ENCODE measurements at places on chromosomes 16 and 17.

- DNase-seq = no peak
Measured at GRCh38 chr17:48738424-48738802, 9.9 kb upstream of the HOXB13 start.

- peak; percentile 62 for DNase-seq
Measured at GRCh38 chr16:73176577-73177013, 128.7 kb upstream of the ZFHX3 start.

DNA sequence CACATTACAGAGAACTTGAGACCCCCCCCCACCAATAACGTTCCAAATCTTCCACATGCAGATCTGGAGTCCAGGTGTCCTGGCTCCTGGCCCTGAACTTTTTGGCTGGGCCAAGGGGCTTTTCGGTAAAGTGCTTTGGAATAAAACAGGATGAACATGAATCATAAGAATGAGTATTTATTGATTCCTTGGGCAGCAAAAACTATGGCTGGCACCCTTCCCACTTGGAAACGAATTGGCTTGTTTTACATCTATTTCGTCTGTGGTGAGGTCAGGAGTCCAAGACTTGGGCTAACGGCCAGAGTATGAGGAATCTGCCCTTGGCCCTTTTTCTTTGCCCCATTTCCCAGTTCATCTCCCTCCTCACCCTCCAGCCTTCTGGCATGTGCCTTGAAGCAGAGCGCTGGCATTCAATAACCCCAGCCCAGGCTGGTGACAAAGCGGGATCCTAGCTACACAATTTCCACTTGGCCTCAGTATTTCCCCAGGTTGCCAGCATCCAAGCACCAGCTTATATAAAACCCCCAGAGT lies 4.1 kb upstream of the UBTF start:
- no peak for DNase-seq

DNA sequence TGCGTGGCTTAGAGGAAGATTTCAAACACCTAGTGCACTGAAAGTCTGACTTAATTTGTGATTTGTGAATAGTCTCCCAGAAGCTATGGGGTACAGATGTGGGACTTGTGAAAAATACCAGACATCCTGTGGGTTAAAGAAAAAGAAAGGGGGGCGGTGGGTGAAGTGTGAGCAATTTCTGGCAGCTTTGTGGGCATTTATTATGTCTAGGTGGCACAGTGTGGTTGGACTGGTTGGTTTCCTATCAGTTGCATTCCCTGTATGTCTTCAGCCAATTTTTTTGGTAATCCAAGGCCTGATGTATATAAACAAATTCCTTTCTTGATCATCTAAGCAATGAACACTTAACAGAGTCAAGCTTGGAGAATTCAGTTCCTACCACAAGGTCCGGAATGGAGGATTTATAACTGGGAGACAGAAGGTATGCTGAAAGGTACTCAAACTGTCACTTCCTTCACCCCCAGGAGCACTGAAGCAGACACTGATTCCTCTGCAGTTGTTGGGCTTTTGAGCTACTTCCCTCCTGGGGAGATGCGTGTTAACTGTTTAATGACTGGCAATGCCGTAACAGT lies 211.6 kb downstream of the WWOX start:
- DNase-seq = peak; percentile 80

- no peak for DNase-seq
Measured at GRCh38 chr17:34133350-34133749, 121.7 kb upstream of the CCL2 start.

DNA sequence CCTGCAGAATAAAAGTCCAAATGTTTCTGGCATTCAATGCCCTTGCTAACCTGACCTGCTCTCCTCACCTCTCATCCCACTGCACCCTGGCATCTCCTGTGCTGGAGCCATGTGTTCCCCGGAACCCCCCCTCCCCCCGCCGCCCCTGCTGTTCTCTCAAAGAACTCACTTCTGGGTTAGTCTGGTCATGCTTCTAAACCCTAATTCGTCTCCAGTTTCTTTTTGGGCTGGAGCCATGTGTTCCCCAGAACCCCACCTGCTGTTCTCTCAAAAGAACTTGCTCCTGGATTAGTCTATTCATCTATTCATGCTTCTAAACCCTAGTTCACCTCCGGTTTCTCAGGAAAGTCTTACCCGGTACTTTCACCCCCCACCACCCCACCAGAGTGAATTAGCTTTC lies 808 bp upstream of the ALOX15 start:
- no peak for DNase-seq

DNA sequence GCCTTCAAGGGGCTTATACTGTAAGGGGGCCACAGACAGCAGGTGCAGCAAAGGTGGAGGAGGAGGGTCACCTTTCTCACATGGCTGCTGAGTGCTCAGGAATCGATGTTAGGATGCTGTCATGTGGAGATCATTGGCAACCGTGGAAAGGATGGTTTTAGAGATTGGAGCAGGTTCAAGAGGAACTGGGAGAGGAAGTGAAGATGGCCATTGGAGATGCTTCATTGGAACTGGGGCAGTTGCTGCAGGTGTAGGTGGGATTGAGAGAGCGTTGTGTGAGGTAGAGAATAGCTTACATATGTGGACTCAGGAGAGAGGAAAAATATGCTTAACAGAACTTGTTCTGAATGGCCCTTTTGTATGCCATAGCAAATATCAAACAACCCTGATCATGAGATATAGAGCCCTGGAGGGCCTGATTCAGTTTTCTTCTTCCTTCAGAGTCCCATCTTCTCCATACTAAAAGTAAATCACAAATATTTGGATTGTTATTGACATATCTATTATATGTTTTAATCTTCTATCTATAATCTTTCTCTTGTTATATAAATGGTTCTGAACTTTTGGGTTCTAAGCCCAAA lies 40.8 kb downstream of the LDHD start:
- DNase-seq = no peak

- no peak for DNase-seq
Measured at GRCh38 chr16:14641206-14641605, 8.5 kb downstream of the BFAR start.

DNA sequence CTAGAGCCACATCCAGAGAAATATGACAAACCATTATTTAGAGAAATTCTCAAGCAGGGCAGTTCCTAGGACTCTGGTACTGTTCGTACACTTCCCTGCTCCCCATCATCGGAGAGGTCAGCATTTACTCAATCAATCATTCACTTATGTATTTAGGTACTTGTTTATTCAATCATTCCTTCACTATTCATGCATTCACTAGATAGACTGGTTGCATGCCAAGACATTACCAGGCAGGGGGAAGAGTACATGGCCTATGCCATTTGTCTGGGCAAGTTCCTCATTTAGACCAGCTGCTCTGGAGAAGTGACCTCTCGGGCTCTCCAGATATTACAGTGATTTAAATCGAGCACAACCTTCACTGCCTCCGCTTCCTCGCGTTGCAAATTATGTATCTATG lies 603.4 kb downstream of the KCNJ2 start:
- no peak for DNase-seq

DNA sequence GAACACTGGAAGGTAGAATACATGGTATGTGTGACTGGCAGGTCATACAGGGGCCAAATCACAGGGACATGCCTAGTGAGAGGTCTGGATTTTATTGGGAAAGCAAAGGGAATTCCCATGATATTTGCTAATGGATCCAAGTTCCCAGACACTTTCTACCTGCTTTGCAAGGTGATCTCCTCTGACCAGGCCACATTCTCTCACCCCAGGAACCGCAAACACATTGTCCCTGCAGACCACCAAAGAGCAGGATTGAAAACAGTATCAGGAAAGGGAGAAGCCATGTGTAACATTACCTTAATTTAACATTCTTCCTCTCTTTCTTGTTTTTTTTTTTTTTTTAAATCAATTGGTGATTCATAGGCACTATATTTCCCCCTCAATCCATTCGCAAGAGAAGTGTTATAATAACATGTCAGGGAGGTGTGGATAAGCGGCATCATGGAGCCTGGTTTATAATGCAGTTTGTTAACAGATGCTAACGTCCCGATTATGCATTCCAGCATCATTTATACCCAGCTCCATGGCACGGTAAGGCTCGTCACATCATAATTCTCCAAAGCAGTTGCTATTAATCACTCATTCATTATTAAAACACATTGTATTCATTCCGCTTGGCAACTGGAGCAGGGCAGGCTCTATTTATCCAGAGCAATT lies 155.1 kb upstream of the CCL2 start:
- peak; percentile 31 for DNase-seq

DNA sequence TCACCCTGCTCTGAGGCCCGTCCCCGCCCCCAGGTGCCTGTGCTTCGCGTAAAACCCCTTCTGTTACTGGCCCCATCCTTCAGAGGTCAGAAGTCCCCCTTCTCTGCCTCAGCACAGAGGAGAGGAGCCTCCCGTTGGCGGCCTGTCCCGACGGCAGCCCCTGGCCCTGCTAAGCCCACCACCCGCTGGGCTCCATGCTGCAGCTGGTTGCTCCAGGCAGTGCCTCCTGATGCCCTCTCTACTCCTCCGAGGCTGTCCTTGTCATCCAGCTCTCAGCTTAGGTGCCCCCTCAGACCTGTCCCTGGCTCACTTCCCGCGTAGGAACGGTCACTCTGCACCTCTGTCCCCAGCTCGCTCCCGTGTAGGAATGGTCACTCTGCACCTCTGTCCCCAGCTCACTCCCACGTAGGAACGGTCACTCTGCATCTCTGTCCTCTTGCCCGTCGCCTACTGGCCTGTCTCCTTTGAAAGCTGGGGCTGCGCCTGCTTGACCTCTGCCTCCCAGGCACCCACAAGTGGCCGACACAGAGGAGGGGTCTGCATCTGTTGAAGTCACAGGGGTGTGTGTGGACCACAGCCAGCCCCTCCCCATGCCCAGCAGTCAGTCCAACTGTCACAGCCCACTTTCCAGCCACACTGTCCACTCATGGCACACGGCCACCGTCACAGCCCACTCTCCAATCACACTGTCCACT lies 31.7 kb upstream of the ZC3H18 start:
- DNase-seq = no peak

DNA sequence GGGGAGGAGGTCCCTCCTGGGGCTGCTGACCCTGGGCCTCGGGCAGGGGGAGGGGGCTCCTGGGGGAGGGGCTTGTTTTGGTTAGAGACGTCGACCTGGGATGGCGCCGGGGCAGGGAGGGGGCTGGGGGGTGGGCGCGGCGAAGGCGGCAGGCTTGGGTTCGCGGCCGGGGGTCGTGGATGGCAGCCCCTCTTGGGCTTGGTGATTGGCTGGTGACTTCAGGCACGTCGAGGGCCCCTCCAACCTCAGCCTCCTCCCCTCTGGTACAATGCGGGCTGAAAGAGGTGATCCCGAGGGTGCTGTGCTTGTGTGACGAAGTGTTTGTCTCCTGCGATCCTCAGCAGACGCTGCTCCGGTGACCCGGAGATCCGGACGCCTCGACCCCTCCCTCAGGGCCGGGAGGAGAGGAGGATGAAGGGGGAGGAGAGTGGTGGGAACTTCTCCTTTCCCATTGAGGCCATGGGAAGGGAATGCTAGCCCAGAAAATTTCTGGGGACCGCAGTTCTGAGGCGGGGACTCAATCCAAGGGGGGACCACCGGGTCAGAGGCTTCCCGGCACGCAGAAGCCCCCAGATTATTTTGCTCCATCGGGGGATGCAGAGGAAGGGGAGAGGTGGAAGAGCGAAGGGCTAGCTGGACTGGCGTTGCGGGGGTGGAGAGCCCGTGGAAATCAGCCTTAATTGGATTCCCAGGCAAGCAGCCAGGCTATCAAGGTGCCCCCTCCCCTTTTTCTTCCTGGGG lies 43.9 kb downstream of the RAI1 start:
- peak; percentile 70 for DNase-seq

GRCh38 chr17:55959756-55960155 lies 193.5 kb upstream of the ANKFN1 start:
- DNase-seq = no peak

GRCh38 chr16:60279061-60279665 lies 1545.0 kb upstream of the GOT2 start:
- DNase-seq = peak; percentile 46

DNA sequence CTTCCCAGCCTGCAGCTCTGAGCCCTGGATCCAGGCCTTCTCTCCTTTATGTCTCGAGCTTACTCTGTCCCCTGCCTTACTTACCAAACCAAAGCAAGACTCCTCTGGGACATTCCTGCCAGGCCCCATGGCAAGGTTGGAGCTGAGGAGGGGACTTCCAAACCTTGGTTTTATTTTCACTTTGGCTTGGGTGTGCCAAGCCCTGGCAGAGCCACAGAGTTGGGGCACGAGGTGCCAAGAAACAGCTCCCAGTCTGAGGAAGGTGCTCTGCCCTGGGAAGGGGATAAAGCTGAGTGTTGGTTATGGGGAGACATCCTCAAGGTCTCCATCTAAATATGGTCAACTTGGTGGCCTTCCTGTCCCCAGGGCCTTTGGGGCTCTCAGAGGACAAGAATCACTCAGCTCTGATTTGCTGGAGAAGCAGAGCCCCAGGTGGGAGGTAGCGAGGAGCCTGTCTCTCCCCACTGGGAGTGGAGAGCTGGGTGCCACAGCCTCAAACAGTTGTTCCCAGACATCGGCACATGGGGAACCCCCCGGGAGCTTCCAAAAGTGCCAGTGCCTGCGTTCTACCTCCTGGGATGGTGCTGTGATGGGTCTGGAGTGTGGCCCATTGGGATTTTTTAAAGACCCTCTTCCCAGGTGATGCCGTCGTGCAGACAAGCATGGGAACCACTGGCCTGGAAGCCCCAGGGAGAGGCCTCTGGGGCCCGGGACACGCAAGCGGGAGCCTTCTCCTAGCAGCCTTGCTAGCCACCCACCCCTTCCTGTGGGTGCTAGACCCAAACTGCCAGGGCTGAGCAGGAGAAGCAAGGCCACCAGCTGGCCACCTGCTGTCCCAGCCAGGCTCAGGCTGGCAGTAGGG lies 10.3 kb downstream of the NLRC5 start:
- no peak for DNase-seq

DNA sequence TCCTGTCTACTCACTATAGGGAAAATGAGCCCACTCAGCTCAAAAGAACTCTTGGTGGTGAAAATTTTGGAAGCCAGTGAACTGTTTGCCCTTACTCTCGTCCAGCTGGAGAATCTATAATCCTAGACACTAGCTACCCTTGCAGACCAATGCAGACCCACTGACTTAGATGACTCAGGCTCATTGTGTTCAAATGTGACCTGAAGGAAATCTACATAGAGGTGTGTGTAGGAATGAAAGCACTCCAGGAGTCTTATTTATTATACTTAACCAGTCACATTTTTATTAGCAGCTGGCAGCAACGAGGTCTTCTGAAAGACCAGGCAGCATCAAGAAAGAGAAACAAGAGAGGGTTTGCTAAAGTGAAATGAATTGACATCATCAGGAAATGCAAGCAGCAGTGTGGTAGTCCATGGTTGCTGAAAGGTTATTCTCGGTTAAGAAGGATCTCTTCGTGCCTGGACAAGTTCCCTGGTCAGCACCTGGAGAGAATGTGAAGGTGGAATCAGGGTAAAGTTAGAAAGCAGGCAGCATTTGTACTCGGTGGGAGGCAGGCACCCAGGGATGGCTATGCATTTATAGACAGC lies 1.4 kb downstream of the KRTAP29-1 start:
- no peak for DNase-seq

GRCh38 chr17:82333279-82334171 lies at the start of gene SECTM1:
SECTM1 (minus strand) TSS chr17:82333766; CDS start chr17:82327240, 6,526 bp downstream.
- no peak for DNase-seq

GRCh38 chr17:33291248-33292200 lies 1.6 kb downstream of the ASIC2 start:
- DNase-seq = peak; percentile 73
